ENCODE measurements at places on chromosomes 1 and 21.
A peak's percentile ranks its signal among the peaks of the same experiment; 100 is the strongest.

DNA sequence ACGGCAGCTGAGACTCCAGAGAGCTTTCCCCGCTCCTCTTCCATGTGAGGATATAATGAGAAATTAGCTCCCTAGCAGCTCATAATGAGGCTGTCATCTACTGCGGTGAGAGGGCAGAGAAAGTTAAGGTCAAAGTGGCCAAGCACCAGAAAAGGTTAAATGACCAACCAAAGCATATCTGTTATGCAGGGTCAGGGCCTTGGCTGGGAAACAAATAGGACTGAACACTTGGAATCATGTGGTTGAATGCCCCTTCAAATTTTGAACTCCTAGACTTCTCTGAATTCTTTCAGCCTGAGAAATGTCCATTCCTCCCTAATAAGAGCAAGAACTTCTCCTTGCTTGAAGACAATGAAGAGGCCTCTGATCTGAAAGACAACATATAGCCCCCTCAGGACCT lies 115.9 kb downstream of the TM2D1 start:
- no peak for DNase-seq

DNA sequence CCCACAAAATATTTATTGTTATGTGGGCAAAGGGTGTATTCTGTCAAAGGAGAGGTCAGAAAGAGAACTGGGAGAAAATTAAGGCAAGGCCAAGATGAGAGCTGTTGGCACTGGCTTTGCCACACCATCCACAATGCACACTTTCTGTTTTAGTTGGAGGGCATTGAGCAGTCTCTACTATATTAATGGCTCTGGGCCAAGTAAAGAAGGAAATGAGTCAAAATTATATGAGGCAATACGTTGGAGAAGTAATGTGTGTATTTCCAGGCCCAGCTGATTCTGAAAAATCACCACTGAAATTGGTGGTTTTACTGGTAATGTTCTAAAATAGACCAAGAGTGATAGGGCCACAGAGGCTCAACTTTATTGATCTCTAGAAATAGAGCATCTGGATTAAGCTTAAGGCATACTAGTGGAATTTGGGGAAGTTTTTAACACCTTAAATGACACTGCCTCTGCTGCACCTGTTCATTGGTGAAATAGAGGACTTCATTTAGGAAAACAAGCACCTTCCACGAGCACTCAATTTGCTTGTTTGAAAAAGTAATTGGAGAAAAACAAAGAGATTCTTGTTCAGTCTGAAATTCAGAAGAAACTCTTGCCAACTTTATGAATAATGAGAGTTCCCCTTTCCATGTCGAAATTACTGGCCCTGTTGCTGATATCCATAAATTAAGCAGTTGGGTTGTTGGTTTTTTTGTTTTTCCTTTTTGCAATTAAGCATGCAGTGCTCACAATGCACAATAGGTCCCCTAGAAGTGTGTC lies 424.9 kb downstream of the ADGRL2 start:
- no peak for DNase-seq

DNA sequence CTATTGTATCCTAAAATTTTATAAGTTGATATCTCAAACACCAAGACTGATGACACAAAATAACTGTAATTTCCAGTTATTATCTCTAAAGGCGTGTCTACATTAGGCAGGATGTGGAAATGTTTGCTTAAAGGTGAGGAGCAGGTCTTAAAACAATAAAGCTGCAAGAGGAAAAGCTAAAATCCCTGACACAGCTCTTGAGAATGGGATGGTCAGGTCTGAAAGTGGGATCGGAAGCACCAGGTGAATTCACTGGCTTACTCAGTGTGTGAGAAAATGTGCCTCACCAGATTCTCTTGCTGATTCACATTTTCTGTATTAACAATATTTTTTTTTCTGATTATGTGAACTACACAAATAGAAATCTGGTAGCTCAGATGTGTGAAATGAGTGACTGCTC lies 421.9 kb upstream of the ADAMTS5 start:
- DNase-seq, result no peak

DNA sequence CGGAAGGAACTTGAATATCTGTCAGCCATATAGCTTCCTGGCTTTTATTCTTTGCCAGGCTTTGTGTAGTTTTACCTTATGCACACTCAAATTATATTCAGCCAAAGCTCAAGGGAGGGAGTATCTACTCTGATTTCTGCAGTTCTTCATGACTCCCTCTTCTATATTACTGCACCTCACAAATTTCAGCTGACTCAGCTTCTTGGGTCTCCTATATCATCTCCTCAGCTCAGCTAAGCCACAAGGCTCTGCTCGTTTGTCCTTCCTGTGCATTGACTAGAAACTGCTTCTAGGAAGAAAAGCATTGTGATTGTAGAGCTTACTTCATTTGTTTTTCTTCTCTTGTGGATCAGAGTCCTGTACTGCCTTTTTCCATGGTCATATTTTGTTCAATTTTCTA lies 37.4 kb downstream of the BTBD8 start:
- no peak for DNase-seq

GRCh38 chr1:31510304-31510703 lies 66.0 kb upstream of the TINAGL1 start:
- no peak for DNase-seq

DNA sequence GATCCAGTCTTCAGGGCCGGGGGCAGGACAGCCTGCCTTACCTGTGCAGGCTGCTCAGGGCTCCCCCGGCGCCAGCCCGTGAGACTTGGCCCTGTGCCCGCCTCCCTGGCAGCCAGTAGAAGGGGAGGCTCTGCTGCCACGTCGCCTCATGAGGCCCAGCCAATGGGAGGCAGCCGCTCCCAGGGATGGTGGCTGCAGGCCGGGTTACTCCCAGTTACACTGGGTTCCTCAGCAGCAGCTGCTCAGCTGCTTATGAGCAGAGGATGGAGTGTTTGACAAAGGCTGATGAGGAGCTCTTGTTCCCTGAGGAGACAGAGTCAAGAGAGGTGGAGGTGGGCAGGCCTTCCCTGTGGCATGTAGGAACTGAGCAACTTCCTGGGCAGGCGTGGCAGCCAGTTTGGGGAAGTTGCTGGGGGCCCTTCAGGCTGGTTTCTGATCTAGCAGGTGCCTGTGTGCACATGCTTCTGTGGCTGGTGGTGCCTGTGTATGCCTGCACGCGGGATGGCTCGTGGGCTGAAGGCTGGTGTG lies 5.5 kb downstream of the MFSD2A start:
- DNase-seq, result no peak

- DNase-seq, result no peak
Observed at GRCh38 chr1:168293356-168293755, 12.7 kb downstream of the TBX19 start.

DNA sequence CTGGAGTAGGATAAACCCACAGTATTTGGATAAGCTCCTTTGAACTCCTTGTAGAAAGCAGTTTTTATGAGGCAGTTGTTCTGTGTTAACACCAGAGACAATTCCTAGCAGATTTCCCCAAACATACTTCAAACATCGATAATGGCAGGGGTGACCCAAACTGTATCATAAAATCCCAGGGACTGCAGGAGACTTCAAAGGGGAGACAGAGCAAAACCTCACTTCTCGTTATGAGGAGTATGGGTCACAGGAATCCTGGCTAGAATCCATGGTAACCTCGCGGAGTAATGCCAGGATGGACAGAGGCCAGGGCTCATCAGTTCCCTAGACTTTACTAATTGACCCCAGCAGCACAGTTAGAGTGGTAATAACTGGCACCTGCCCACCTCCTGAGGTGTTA lies 148.0 kb downstream of the DHRS3 start:
- DNase-seq, result no peak

DNA sequence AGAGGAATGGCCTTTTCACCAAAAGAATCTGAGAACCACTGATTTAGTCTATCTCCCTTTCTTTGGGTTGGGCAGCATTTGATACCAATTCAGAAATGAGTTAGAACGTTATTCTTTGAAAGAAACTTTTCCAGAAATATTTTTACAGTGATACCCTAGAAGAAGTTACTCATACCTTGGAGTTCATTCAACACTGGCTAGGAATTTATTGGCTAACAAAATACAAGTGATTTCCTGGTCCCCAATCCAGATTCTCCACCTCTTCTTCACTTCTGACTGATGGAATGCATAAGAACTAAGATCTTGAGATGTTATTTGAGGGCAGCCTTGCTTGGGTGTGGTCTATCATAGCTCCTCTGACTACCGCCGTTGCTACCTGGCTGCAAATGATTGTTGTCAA lies 9.4 kb downstream of the C1orf162 start:
- DNase-seq, result no peak

- no peak for DNase-seq
Observed at GRCh38 chr21:39842741-39843459, 24.3 kb upstream of the PCP4 start.

DNA sequence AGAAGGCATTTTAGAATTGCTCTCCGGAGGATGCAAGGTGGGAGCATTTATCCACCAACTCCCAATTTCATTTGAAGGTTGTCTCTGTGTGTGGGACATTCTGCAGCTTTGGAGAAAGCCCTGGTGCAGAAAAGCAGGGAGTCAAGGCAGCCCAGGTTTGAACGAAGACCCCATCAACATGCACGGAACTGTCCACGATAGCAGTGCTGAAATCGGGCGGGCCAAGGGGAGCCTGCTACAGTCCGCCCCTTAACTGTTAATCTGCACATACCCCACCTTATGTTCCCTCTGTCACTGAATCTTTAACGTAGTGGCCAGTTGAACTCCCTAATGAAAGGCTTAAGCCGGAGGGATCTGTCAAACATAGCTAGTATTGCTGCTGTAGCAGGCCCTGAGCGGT lies 68.8 kb upstream of the C1orf174 start:
- no peak for DNase-seq

DNA sequence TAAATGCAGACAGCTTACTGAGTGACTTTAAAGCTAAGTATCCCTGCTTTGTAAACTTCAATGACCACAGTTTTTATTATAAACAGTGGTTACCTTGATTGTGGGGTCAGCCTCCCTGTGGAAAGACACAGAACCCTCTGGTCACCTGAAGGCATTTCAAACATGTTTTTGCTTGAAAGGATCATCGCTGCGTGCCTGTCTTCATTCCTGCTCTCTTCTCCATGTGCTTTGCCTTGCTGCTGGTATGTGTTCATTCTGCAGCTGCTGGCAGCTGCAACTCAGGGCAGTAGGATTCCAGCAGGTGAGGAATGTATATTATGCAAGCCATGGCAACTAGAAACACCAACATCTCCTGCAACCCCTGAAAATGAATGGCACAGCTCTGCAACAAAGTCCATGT lies 81.0 kb upstream of the VAV3 start:
- DNase-seq, result no peak

- no peak for DNase-seq
Observed at GRCh38 chr1:160045653-160046052, 13.9 kb upstream of the PIGM start.

- DNase-seq, result no peak
Observed at GRCh38 chr1:39333296-39333695, 128.8 kb downstream of the MACF1 start.

DNA sequence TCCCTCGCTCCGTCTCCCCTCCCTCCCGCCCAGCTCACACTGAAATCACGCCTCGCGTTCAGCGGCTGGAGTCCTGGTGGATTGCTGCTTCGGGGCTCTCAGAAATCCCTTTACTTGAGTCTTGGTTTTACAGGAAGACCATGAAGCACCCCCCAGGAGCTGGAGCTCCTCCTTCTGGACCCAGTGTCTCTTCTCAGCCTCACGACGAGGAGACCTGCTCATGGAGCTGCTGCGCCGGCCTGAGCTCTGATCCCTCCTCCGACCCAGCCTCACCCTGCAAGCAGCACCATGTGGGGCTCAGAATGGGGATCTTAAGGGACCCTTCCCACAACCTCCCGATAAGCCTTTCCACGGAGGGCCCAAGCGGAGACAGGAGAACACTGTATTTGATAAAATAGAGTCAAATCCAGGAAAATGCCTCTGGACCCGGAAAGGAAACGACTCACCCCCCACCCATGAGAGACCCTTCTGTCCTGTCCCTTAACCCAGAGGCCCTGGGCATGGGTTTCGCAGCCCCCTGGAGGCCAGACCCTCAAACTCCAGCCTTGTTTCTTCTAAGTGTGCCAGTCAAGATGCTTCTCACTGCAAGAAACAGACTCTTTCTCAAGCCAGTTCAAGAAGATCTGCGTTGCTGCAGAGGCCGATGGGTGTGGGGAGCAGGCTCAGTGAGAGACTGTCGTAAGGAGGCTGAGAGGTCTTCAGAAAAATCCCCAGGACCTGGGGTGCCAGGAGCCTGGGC lies 26.1 kb downstream of the PDE9A start:
- no peak for DNase-seq

DNA sequence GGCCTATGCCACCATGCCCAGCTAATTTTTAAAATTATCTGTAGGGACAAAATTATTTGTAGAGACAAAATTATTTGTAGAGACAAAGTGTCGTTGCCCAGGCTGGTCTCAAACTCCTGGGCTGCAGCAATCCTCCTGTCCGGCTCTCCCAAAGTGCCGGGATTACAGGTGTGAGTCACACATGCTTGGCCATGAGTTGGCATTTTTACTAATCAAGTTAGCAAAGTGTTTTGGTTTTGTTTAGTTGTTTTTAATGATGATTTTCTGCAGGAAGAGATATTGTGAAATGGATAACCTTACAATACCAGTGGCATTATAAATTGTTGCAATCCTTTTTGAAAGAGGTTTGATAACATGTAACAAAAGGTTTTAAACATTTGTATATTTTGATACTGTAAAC lies 65.3 kb upstream of the MAGI3 start:
- DNase-seq, result no peak

DNA sequence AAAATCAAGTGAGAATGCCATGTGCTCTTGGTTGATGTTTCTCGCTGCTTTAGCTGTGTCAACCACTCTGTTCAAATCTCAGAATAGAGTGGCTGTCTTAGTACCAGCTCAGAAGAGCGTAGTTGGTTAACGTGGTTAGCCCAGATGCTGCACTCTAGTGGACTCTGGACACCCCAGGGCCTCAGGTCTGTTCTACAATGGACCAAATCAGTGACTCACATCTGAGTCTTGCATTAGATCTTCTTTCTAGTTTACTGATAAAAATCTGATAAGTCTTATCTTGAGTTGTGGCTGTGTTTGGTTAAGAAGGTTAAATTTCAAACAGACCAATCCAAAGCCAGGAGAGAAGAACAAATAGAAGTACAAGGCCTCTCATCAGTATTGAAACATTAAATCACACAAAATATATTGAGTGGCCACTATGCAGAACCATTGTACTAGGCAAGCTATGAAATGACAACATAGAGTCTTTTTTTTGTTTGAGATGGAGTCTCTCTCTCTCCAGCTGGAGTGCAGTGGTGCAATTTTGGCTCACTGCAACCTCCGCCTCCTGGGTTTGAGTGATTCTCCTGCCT lies 104.1 kb downstream of the NR5A2 start:
- DNase-seq, result no peak

DNA sequence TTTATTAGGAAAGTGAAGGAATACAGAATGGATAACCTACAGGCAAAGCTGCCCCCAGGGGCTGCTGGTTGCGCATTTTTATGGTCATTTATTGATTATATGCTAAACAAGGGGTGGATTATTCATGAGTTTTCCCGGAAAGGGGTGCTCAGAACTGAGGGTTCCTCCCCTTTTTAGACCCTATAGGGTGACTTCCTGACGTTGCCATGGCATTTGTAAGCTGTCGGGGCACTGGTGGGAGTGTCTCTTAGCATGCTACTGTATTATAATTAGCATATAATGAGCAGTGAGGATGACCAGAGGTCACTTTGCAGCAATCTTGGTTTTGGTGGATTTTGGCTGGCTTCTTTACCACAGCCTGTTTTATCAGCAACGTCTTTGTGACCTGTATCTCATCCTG lies 5.9 kb upstream of the ASAP3 start:
- no peak for DNase-seq

- no peak for DNase-seq
Observed at GRCh38 chr1:53949023-53949990, 3.2 kb downstream of the LRRC42 start.

GRCh38 chr1:112696578-112697314 lies 10.2 kb downstream of the RHOC start:
- DNase-seq, result no peak

GRCh38 chr1:111603979-111604378 lies 15.6 kb upstream of the RAP1A start:
- DNase-seq, result peak; percentile 70

- DNase-seq, result no peak
Observed at GRCh38 chr1:41726292-41726691, 192.4 kb downstream of the HIVEP3 start.
